ENCODE measurements at places on chromosomes 12 and 14. TPM values are rescaled to one million over a fixed set of nuclear protein-coding genes. Genes with fewer than 3 reads are reported as not detected.

GRCh38 chr12:129394177-129394825, 509.5 kb downstream of the TMEM132D start:
- no peak for DNase-seq

GRCh38 chr12:103657331-103657730, 70.3 kb downstream of the STAB2 start:
- no peak for DNase-seq

- no peak for DNase-seq
Observed at GRCh38 chr12:72133497-72134055, 138.6 kb upstream of the TRHDE start.

DNA sequence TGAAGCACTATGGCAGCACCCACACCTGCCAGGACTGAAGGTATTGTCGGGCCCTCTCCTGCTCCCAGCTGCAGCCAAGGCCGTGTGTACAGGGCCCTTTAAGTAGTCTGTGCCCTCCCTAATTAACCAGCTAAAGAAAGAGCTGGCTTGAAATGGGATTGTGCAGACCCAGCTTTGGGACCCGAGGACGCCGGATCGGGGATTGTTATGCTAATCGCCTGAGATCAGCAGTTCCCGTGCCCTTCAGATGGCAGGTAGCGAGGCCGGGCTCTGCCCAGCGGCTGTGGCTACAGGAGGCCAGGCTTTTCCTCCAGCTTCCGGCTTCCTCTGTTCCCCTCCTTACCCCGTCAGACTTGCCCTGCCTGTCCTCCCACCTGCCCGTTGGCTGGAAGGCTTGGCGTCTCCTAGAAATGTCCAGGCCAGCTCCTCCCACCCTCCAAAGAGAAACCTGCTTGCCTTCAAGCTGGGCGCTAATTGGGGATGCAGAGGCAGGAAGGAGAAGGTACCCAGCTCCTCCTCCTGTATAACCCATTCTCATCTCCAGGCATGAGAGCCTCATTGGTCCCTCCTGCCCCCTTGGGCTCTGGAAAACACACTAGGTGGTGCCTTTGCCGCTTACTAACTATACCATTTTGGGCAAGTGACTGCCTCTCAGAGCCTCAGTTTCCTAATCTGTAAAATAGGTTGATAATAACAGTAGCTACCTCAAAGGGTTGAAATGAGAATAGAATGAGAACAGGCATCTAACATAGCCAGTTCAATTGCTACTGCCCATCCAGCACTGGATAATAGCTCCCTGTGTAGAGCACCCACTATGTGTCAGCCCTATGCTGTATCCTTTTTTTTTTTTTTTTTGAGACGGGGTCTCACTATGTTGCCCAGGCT, 25.8 kb upstream of the MSI1 start:
- DNase-seq: peak; percentile 29

GRCh38 chr12:4227046-4227445, 46.5 kb upstream of the CCND2 start:
- no peak for DNase-seq

GRCh38 chr12:18165422-18165871, 75.5 kb upstream of the RERGL start:
- no peak for DNase-seq

GRCh38 chr14:45641541-45641940, 388.5 kb upstream of the MIS18BP1 start:
- no peak for DNase-seq

DNA sequence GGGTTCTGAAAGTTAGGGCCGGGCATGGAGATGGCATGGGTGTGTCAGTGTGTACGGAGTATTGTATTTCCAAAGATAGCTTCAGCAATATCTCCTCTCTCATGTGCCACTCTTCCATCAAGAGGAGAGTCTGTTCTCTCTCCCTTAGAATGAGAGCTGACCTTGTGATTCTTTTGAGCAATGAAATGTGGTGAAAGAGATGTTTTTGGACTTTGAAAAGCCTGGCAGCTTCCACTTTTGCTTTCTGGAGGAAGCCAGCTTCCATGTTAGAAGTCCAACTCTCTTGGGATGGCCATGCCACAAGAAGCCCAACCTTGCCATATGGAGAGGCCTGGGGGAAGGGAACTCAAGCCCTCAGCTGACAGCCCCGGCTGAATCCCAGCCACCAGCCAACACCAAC, 72.4 kb upstream of the GZMB start:
- no peak for DNase-seq

DNA sequence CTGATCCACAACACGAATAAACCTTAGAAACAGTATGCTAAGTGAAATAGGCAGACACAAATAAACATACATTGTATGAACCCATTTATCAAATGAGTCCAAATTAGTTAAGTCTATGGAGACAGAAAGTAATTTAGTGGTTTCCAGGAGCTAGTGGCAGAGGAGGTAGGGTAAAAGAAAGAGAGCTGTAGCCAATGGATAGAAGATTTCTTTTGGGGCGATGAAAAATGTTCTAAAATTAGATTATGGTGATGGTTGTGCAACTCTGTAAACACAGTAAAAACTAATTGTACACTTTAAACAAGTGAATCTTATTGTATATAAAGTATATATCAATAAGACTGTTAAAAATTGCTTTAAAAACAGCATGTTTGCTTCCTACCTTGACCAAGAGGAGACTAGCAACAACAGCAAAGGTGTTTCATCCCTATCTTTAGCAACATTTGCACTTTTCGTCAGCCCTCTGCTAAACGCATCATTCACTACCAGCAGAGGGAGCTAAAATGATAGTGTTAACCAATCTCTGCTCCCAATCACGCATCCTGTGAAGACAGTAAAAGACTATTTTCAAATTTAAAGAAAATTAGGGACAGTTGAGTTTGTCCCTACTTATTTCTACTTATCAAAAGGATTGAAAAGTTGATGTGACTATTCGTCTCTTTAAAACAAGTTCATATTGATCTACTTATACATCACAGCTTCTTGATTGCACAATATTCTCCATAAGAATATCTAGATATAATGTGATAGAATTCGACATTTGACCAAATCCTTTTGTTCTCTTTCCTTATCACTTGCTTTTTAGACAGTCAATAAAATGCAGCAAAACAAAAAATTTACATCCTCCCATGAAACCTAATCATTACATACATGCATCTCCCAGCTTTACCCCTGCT, 24.0 kb upstream of the LGR5 start:
- peak; percentile 23 for DNase-seq

GRCh38 chr14:97824218-97824617, 1027.0 kb downstream of the VRK1 start:
- no peak for DNase-seq

DNA sequence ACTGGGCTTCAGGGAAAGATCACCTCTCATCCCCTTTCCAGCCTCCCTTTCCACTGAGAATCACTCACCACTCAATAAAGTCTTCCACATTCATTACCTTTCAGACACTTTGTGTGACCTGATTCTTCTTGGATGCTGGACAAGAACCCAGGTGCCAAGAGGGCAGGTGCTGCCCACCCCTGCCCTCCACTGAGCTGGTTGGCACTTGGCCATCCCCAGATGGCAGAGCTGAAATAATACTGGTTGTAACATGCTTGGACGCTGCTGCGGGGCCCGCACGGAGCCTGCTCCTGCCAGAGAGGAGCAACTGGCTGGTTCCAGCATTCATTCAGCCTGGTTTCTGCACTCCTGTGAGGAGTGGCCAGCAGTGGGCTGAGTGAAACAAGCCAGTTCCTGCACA, 386.7 kb upstream of the CCDC196 start:
- no peak for DNase-seq

DNA sequence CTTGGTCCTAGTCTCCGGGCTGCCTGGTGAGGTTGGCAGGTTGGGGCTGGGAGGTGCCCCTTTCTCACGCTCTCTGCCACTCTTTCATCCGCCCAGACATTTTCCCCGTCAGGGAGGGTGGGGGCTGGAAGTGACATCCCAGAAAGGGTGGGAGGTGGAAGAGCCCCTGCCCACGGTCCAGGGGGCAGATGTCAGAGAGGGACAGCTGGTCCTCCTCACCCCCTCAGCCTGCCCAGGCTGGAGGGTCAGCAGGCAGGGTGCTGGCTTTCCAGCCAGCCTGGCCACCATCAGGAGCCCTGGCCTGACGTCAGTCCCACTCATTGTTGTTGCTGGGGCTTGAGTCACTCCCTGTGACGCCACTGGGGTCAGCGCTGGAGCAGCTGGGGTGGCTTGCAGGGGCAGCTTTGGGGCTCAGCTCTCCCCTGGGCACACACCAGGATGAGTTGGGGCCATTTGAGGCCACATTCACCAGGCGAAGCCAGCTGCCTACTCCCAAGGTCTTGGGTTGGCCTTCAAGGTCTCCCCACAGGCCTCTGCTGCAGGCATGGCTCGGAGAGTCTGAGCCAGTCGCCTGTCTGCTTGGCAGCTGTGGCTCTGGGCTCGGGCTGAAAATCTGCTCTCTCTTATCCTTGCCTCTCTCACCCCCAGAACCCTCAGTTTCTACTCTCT, 5.7 kb upstream of the ATG101 start:
- DNase-seq: no peak

- no peak for DNase-seq
Observed at GRCh38 chr12:5396541-5396940, 35.4 kb upstream of the NTF3 start.

DNA sequence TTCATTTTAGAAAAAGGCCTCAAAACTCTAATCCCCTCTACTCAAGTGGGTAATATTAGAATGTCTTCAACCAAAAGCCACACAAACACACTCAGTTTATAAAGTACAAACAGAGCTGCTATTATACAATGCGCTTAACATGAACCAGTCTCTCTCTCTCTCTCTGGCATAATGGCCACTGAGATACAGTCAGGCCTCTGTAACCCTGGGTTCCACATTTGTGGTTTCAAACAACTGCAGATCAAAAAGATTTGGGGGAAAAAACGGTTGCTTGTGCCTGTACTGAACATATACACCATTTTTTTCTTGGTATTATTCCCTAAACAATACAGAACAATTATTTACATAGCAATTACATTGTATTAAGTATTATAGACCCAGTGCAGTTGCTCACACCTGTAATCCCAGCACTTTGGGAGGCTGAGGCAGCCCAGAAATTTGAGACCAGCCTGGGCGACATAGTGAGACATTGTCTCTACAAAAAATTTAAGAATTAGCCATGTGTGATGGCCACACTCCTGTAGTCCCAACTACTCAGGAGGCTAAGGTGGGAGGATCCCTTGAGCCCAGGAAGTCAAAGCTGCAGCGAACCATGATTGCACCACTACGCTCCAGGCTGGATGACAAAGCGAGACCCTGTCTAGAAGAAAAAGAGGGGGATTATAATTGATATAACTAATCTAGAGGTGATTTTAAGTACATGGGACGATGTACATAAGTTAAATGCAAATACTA, 5.6 kb downstream of the SLC11A2 start:
- DNase-seq: no peak

DNA sequence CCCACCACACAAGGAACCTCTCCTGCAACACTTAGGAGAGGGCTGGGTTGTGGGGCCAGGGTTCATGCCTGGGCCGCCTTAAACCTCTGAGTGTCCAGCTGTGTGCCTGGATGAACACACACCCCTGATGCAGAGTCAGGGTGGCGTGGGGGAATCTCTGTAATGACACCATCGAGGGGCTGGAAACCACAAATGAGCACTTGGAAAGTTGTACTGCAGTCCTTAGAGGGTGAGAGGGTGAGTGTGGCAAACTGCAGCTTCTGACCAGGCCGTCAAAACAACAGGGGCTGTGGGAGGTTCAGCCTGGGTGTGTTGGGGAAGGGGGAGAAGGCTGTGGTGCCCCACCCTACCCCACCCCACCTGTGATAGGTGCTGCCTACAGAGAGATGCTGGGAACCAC, 12.4 kb upstream of the KRT5 start:
- no peak for DNase-seq

GRCh38 chr12:92529944-92530343, 172.8 kb upstream of the PLEKHG7 start:
- no peak for DNase-seq

The CLEC2B gene
- 10.1 TPM for total RNA-seq

The PNMA1 gene
- total RNA-seq: 79.5 TPM

The GARIN6 gene
- total RNA-seq: not detected

The LRTM2 gene
- not detected for total RNA-seq

The VPS37B gene
- total RNA-seq: 45.8 TPM
